ENCODE measurements at places on chromosomes 4 and X.

GRCh38 chr4:102390438-102390837 lies 45.2 kb upstream of the SLC39A8 start:
- no peak overlapping the region for H3K27ac ChIP-seq
- H3K36me3 ChIP-seq, result no peaks in the 10 kb centered on the region
- H3K4me3 ChIP-seq, result no peak overlapping the region
- no peaks in the 10 kb centered on the region for H3K4me1 ChIP-seq
- DNase-seq, result no peak

DNA sequence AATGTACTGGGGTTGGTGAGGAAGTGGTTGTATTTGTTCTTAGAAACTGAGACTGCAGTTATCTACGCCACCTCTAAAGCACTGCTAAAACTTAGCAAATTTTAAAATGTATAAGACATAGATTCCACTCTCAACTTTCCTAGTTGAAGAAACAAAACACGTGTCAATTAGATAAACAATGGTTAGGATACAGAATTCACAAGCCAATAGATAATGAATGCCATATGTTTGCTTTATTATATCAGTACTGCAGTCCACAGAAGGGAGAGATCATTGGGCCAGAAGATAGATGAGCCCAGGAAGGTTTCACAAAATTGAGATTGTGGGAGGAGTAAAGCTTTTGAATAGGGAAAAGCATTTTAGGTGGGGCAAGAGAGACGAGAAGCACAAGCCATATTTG lies 14.3 kb downstream of the TMEM33 start:
- no peaks in the 10 kb centered on the region for H3K4me1 ChIP-seq
- no peaks in the 10 kb centered on the region for H3K36me3 ChIP-seq
- no peak overlapping the region for H3K4me3 ChIP-seq
- H3K27me3 ChIP-seq, result no peaks in the 10 kb centered on the region
- H3K27ac ChIP-seq, result no peak overlapping the region

DNA sequence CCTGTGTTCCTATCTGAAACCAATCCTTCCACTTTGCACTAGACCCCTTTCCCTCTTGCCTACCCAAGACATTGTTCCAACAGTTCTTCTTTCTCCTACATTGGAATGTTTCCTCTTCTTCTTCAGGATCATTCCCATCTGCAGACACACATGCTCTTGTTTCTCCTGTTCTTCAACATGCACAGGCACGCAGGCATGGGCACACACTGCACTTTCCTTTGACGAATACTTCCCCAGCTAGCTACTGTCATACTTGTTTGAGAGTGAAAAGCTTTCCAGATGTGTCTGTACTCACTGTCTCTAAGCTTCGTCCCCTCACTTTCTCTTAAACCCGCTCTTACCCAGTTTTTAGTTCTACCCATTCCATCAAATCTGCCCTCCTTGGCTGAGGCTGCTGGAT lies 31.8 kb upstream of the ERVMER34-1 start:
- H3K4me1 ChIP-seq, result no peaks in the 10 kb centered on the region
- H3K27me3 ChIP-seq, result no peaks in the 10 kb centered on the region
- H3K36me3 ChIP-seq, result no peaks in the 10 kb centered on the region
- DNase-seq, result no peak
- H3K27ac ChIP-seq, result no peak overlapping the region
- H3K4me3 ChIP-seq, result no peak overlapping the region

- H3K4me1 ChIP-seq, result no peaks in the 10 kb centered on the region
- peak; percentile 10 for DNase-seq
- no peaks in the 10 kb centered on the region for H3K27me3 ChIP-seq
- H3K4me3 ChIP-seq, result no peak overlapping the region
These were observed 142.0 kb upstream of the NUDT6 start for GRCh38 chr4:123064390-123064789.

DNA sequence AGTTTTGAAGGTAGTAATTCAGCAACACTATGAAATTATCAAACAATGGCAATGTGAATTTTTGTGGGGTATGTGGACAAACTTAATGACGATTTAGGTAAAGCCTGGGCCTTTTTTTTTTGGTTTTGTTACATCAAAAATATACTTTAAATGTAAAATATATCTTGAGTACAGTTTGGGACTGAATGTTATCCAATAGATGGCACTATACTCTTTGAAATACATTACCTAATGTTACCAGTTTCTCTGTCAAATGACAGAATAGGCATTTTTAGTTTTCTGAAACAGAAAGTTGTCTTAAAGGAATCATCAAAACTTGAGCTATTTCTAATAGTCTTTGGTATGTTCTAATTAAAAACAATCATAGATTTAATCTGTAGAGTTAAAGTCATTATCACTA lies 1651.9 kb downstream of the C4orf33 start:
- no peaks in the 10 kb centered on the region for H3K36me3 ChIP-seq
- H3K27ac ChIP-seq, result no peak overlapping the region
- no peaks in the 10 kb centered on the region for H3K4me1 ChIP-seq

- H3K4me3 ChIP-seq, result no peak overlapping the region
- no peak overlapping the region for H3K27ac ChIP-seq
- H3K36me3 ChIP-seq, result no peaks in the 10 kb centered on the region
- DNase-seq, result no peak
- H3K4me1 ChIP-seq, result no peaks in the 10 kb centered on the region
These were observed 581.4 kb upstream of the DIPK2B start for GRCh38 chrX:45781901-45782553.

DNA sequence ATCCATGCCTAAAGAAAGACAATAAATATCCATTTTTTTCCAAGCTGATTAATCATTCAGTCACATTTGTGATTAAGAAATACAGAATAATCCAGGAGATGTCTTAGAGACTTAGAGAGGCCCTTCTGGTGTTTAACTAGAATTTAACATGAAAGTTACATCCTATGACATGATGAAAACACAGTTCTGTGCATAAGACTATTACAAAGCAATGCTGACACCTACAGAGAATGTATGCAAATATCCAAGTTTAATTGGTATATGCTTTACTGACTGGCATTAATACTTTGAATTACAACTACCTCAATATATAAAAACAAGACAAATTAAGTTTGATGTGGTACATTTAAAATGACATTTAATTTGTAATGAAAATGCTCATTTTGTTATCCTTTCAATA lies 17.8 kb upstream of the TLL1 start:
- H3K27me3 ChIP-seq, result no peaks in the 10 kb centered on the region
- no peak for DNase-seq
- H3K27ac ChIP-seq, result no peak overlapping the region
- no peaks in the 10 kb centered on the region for H3K4me1 ChIP-seq
- H3K36me3 ChIP-seq, result no peaks in the 10 kb centered on the region

GRCh38 chr4:118716304-118716703 lies 31.1 kb downstream of the METTL14 start:
- no peaks in the 10 kb centered on the region for H3K27me3 ChIP-seq
- H3K36me3 ChIP-seq, result no peaks in the 10 kb centered on the region
- no peak overlapping the region for H3K4me3 ChIP-seq
- DNase-seq, result no peak
- peaks cover 4% of the 10 kb centered on the region for H3K4me1 ChIP-seq

GRCh38 chrX:136147315-136147901 lies at the start of gene FHL1:
TSS of gene FHL1 (plus strand) at chrX:136147533.
- H3K27me3 ChIP-seq, result no peaks in the 10 kb centered on the region
- no peaks in the 10 kb centered on the region for H3K4me1 ChIP-seq
- DNase-seq, result peak; percentile 3
- no peak within 1 kb of the TSS for H3K27ac ChIP-seq
- H3K4me3 ChIP-seq, result peak within 1 kb of the TSS; percentile 32

DNA sequence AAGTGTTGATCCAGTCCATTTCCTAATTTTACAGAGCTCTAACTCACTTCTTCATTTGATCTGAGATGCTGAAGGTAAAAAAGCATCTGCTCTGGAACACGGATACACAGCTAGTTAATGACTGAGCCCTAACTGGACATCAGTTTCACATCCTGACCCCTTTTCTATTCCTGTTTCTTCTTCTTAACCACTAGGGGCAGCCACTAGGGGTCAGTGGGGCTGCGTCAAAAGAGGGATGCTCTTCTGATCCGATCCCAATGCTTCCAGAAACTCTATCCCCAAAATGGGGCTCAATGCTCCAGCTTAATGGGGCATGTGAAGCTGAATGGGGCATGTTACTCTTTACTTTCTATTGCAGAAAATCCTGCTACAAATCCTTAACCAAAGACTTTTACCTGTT lies 33.4 kb upstream of the PHKA2 start:
- no peaks in the 10 kb centered on the region for H3K4me1 ChIP-seq
- H3K27me3 ChIP-seq, result no peaks in the 10 kb centered on the region
- no peak for DNase-seq
- H3K36me3 ChIP-seq, result no peaks in the 10 kb centered on the region
- H3K4me3 ChIP-seq, result no peak overlapping the region

DNA sequence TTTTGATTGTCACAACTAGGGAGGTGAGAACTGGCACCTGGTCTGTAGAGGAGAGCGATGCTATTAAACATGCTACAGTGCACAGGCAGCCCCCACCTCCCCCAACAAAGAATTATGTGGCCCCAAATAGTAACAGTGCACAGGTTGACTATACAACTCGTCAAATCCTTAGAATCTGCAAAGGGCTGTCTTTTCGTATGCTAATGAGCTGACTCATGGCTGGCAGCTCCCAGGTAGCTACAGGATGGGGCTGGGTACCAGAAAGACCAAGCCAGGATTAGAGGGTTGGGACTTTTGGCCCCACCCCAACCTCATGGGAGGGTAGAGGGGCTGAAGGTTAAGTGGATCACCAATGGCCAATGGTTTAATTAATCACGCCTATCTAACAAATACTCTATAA lies 104.7 kb upstream of the SORBS2 start:
- H3K4me3 ChIP-seq, result no peak overlapping the region
- H3K27me3 ChIP-seq, result no peaks in the 10 kb centered on the region
- no peaks in the 10 kb centered on the region for H3K36me3 ChIP-seq
- H3K27ac ChIP-seq, result no peak overlapping the region
- H3K4me1 ChIP-seq, result no peaks in the 10 kb centered on the region

- no peak overlapping the region for H3K4me3 ChIP-seq
- no peaks in the 10 kb centered on the region for H3K27me3 ChIP-seq
- no peak overlapping the region for H3K27ac ChIP-seq
These were observed 38.5 kb downstream of the RAB33B start for GRCh38 chr4:139492429-139492828.

DNA sequence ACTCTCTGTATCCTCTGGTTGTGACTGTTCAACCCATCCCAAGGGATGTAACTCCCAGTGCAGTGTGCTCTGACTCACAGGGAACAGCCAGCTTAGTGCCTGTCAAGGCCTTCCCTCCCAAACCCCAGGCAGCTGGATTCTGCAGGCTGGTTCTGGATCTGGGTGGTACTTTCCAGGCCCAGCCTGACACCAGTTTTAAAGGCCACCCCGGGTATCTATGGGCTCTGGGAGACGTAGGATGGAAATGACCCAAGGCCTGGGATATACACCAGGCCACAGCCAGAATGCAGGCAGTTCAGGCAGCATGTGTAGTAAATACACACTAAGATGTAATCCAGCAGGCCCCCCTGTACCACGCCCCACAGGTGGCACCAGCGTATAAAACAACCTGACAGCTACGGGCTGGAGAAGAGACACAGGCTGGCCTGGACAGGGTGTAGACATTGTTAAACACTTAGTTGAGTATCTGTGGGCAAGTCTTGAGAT lies 64.2 kb downstream of the SPINK2 start:
- H3K27me3 ChIP-seq, result no peaks in the 10 kb centered on the region
- H3K36me3 ChIP-seq, result no peaks in the 10 kb centered on the region
- peak; percentile 29 for DNase-seq
- H3K4me3 ChIP-seq, result no peak overlapping the region

DNA sequence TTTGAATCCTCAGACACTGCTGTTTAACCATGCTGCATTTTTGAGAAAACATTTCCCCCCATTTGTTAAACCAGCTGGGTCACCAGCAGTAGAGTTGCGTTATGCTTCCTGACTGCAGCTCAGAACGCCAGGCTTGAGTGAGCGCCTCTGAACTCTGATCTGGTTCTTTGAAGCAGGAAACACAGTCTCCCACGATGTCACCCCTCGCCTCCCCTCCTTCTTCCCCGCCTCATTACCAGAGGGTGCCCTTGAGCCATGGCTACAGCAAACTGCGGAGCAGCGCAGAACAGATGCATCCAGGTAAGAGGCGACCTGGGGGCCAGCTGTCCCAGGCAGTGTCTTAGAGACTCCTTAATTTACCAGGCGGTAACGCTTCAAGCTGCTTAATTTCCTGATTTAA lies 78.4 kb downstream of the REPS2 start:
- no peaks in the 10 kb centered on the region for H3K27me3 ChIP-seq
- H3K4me3 ChIP-seq, result no peak overlapping the region
- H3K36me3 ChIP-seq, result no peaks in the 10 kb centered on the region
- peak; percentile 3 for DNase-seq

DNA sequence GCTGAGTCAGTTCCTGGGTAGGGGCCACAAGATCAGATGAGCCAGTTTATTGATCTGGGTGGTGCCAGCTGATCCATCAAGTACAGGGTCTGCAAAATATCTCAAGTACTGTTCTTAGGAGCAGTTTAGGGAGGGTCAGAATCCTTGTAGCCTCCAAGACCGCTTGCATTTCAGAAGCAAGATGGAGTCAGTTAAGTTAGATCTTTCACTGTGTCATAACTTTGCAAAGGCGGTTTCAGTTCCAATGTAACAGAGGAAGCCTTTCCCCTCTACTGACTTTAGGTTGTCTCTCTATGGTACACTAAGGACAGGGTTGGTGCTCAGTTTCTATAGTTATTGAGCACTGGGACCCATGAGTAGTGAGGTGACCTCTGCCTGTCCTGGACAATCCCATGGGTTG lies 127.3 kb upstream of the WDR1 start:
- DNase-seq, result no peak
- H3K4me3 ChIP-seq, result no peak overlapping the region
- no peaks in the 10 kb centered on the region for H3K4me1 ChIP-seq
- H3K36me3 ChIP-seq, result no peaks in the 10 kb centered on the region
- H3K27me3 ChIP-seq, result no peaks in the 10 kb centered on the region
- no peak overlapping the region for H3K27ac ChIP-seq

- H3K36me3 ChIP-seq, result no peaks in the 10 kb centered on the region
- no peak overlapping the region for H3K4me3 ChIP-seq
- no peak for DNase-seq
These were observed 59.7 kb downstream of the FAM184B start for GRCh38 chr4:17721496-17722355.

DNA sequence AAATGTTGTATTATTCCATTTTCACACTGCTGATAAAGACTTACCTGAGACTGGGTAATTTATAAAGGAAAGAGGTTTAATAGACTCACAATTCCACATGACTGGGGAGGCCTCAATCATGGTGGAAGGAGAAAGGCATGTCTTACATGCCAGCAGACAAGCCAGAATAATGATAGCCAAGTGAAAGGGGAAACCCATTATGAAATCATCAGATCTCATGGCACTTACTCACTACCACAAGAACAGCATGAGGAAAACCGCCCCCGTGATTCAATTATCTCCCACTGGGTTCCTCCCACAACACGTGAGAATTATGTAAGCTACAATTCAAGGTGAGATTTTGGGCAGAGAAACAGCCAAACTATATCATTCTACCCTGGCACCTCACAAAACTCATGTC lies 2535.1 kb downstream of the ARAP2 start:
- no peak overlapping the region for H3K4me3 ChIP-seq
- H3K27me3 ChIP-seq, result no peaks in the 10 kb centered on the region
- H3K36me3 ChIP-seq, result no peaks in the 10 kb centered on the region
- DNase-seq, result no peak
- no peak overlapping the region for H3K27ac ChIP-seq
- H3K4me1 ChIP-seq, result no peaks in the 10 kb centered on the region

GRCh38 chr4:171101845-171102244 lies 711.4 kb upstream of the GALNTL6 start:
- H3K27ac ChIP-seq, result no peak overlapping the region
- no peaks in the 10 kb centered on the region for H3K36me3 ChIP-seq
- H3K4me1 ChIP-seq, result no peaks in the 10 kb centered on the region
- H3K27me3 ChIP-seq, result no peaks in the 10 kb centered on the region
- H3K4me3 ChIP-seq, result no peak overlapping the region

GRCh38 chr4:102638621-102639020 lies 122.1 kb downstream of the MANBA start:
- DNase-seq, result no peak
- H3K36me3 ChIP-seq, result 0 out of 2 replicates have a peak, but pooled peaks cover 1% of the 10 kb centered on the region
- no peaks in the 10 kb centered on the region for H3K4me1 ChIP-seq
- no peak overlapping the region for H3K4me3 ChIP-seq
- H3K27ac ChIP-seq, result no peak overlapping the region
